SHP77 (cell line): ENCODE measurements at places on chromosomes 2 and 18.
A peak's percentile ranks its signal among the peaks of the same experiment; 100 is the strongest.

GRCh38 chr2:120110507-120110906 lies 97.6 kb downstream of the EPB41L5 start:
- no peak for DNase-seq

GRCh38 chr2:134189009-134189720 lies 64.7 kb upstream of the MGAT5 start:
- DNase-seq, result peak; percentile 4

DNA sequence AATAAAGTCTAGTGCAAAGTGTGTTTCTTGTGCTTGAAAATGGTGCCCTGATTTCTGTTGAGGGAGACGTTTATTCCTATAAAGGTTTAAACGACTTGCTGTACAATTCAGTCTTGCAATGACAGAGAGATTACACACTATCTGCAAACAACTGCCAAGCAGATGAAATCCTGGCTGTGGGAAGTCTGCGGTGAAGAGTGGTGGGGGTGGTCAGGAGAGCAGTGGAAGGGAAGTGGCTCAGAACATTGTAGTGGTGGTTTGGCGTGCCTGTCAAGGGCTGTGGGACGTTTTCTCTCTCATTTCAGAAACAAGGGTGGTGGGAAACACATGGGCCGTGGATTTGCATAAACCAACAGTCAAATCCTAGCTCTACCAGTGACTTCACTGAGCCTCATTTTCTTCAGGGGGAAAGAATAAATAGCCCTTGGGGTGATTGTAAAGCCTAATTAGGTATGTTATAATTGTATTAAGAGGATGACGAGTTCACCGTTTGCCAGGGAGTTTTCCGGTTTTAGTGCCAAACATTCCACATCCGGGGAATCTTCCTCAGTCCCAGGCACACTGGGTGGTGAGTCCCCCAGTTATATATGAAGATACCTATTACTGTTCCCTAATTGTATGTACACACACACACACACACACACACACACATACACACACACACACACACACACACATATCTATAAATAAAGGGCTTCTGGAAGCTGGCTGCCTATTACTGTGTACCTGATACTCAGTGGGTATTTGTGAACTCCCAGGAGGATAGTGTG lies 115.0 kb downstream of the SPTBN1 start:
- peak; percentile 65 for DNase-seq

DNA sequence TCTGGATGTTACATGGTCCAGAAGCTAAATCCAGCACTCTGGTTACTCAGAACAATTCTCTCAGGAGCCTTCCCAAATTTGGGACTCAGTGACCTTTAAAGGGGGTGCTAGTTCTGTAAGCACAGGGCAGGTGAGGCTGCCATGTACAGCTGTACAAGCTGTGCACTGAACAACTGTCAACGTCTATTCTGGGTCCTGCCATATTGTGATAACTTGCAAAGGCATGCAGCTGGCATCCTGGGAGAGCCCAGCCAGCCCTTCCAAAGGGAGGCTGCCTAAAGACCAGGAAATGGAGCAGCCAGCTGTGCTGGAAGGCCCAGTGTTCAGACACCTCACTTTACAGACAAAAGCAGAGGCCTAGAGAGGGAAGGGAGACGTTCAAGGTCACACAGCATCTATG lies 204.8 kb downstream of the KLHL29 start:
- peak; percentile 66 for DNase-seq
